Neural crest cell (in vitro differentiated cells): ENCODE measurements at places on chromosomes 2 and 18.

DNA sequence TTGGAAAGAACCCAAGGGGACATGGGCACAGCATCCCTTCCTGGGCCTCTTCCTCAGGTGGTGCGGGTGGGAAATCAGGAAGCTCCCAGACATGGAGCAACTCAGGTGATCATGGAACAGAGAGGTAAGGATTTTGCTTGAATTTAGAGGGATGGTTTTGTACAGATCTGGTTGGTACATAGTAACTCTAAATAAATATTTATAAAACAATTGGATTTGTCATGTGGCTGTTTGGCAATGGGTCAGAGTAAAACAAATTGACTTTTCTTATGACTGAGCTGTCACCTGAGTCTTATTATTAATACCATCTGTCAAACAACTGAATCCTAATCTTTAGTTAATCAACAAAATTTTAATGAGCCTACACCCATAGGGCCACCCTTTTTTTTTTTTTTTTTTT, 19.4 kb upstream of the TMEM178A start:
- no peak for DNase-seq

- no peak for DNase-seq
Observed at GRCh38 chr2:95220449-95220848, 13.1 kb downstream of the ZNF892 start.

DNA sequence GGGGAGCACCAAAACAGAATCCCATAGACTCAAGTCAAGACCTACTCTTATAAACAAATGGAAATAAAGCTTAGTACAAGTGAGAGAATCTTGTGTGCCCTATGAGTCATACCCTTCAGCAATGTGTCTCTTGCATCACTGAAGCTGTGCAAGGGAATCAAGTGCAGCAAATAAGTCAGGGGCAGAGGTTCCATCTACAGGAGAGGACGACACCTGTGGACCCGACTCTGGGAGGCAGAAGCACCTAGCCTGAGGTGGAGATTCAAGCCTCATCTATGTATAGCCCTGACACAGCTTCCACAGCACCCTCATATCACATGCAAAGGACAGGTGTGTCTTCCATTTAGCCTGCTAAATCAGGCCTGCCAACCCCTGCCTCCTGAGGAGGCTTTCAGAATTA, 298.2 kb downstream of the CNTNAP5 start:
- no peak for DNase-seq

- DNase-seq, result no peak
Observed at GRCh38 chr2:196165016-196165415, 6.4 kb downstream of the STK17B start.

DNA sequence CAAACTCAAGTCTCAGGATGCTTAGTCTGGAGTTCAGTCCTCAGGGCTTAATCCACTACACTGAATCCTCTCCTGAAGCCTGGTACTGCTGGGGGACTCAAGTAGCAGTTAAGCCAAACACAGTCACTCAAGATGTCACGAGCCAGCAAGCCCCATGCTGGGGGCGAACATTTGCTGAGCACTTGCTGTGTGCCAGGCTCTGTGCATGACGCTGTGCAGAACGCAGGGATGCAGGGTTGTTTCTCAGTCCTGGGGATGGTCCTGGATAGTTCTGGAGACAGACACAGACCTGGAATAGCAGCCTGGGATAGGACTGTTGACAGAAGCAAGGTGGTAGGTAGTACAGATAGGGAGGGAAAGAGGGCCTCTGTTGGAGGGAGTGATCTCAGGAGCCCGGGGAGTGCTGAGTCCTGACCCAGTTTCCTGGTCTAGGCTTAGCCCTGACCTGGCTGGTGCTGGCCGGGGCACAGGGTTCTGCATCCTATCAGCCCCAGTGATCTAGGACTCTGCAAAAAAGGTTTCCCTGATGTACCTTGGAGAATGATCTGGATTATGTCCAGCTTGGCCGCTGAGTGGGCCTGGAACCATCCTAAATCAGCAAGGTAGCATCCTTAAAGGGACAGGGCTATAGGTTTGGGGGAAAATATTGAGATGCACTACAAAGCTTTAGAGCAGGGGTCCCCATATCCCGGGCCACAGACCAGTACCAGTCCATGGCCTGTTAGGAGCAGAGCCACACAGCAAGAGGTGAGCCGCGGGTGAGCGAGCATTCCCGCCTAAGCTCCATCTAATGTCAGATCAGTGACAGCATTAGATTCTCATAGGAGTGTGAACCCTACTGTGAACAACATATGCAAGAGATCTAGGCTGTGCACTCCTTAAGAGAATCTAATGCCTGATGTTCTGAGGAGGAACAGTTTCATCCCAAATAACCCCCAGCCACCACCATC, 54.7 kb upstream of the OTOF start:
- no peak for DNase-seq

DNA sequence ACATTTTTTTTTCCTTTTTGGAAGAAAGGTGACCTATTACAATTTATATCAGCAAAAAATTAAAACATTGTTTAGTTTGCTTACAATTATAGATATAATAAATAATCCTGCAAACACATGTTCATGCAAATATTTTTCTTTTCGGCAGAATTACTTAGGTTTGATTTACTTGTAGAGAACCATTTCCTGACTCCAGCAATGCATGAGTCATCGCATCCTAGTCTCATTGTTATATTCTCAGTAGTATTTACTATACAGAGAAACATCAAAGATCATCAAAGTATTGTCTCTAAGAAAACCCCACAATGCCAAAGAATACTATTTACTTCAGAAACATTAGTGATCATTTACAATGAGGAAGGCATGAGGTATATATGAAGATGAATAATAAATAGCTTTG, 40.4 kb upstream of the MTIF2 start:
- no peak for DNase-seq

DNA sequence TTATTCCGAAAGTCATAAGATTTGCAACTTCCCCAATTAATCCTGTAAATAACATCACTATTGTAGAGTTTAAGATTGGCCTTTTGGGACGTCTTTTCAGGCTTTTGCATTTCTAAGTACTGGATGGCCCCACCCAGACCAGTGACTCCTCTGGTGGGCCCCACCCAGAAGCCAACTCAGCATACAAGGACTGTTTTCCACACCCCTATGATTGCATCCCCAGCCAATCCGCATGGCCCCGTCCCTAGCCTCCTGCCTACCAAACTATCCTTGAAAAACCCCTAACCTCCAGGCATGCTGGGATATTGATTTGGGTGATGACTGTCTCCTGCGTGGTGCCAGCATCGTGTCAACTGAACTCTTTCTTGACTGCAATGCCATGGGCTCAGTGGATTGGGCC, 24.5 kb upstream of the TGIF1 start:
- DNase-seq, result no peak

- no peak for DNase-seq
Observed at GRCh38 chr2:65613968-65614555, 181.7 kb upstream of the SPRED2 start.

DNA sequence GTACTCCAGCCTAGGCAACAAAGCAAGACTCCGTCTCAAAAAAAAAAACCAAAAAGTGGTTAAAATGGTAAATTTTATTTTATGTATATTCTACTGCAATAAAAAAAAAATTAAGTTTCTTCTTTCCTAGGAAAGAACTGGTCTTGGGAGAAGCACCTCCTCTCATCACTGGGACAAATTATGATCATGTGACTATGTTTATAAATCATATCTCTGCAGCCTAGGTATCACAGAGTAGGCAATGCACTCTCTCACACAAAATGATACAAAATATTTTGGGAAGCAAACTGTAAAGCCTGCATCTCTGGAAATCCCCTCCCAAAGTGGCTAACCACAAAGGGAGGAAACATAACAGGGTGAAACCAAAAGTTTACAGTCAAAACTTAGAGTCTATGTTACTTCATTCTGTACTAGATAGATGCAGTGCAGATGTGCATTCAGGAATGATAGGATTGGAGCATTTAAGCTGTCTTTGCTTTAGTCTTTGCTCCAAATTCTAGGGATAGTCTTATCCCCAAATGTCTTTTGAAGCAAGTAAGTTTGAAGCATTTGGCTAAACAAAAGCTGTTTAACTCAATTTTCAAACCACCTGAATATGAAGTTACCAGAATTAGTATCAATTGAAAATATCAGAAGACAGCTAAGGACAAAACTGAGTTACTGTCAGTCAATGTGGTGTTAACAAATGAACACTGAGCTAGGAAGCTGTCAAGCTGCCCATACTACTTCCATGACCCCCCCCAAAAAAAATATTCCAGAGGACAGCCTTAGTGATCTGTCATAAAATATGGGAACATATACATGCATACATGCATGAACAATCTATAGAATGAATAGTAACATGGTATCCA, 21.1 kb upstream of the MALT1 start:
- DNase-seq, result no peak

DNA sequence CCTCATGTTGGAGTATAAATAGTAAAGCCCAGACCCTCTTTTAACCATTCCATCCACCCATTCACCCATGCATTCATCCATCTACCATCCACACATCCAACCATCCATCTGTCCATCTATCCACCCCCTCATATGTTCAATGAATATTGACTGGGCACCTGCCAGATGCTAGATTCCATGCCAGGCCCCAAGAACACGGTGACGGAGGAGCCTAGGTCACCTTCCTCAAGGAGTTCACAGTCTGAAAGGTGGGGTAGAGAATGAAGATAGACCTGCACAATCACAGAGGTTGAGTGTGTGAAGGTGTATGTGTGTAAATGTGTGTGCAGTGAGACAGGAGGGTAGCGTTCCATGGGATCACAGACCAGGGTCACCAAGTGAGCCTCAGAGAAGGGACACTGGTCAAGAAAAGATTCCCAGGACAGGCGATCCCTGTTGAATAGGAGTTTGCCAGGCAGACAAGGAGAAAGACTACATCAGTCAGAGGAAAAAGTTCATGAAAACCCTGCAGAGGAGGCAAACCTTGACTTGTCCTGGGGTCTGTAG, 287.2 kb downstream of the CYP26B1 start:
- DNase-seq, result no peak

- peak; percentile 60 for DNase-seq
Observed at GRCh38 chr2:70124983-70125480, 37.8 kb downstream of the PCBP1 start.

DNA sequence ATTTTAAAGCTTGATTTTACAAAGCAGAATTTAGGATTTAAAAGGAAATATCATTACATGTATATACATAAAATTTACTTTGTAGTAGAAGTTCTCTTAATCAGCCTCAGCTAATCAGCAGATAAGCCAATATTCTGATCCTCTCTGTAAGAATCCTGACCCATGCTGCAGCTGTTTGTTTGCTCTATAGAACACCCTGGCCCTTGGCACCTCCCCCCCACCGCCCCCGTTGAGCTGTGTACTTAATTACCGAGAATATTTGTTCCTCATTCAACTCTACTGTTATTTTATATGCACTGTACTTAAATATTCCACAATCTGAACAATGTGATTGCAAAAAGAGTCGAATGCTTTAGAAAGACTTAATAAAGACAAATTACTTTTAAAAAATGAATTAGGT, 98.0 kb downstream of the EVA1A start:
- no peak for DNase-seq

GRCh38 chr18:3663870-3664512, 214.0 kb downstream of the TGIF1 start:
- no peak for DNase-seq

- DNase-seq, result no peak
Observed at GRCh38 chr2:120342446-120342845, 3.5 kb upstream of the INHBB start.

DNA sequence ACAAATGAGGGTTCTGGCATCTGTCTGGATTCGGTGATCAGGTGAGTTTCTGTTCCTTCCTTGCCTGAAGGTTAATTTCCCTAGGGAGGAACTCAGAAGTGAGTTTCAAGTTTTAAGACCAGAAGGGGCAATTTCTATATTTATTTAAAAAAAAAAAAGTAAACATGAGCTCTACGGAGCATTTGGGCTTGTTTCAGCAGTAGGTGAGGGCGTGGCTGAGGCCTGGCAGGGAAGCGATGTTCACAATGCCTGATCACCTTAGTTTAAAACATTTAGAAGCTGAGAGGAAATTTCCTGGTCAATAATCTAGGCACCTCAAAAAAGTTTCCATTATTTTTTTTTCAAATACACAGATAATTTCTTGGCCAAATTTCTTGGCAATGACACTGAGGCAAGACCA, 629.1 kb downstream of the DPP10 start:
- no peak for DNase-seq

DNA sequence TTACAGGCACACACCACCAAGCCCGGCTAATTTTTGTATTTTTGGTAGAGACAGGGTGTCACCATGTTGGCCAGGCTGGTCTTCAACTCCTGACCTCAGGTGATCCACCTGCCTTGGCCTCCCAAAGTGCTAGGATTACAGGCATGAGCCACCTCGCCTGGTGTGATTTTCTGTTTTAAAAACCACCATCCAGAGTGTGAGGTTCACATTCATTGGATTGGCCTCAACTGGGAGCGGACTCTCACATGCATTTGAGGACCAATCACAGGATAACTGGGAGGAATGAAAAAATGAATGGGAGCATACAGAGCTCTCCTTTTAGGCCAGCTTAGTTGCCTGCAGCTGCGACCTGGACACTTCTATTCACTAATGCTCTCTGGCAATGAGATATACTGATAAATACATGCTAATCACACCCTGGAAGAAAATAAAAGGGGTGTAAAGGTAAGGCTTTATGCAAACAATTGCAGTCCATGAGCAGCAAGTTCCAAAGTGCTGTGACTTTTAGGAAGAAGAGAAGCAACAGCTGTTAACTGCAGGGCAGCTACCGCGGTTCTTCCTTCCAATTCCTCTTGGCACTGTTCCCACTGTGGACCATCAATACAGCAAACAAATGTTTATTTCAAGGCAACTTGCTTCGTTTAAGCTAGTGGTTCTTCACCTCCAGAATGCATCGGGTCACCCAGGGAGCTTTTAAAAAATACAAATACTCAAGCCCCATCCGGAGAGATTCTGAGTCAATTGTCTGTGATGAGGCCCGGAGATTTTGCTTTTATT, 49.5 kb upstream of the FZD5 start:
- no peak for DNase-seq

- peak; percentile 12 for DNase-seq
Observed at GRCh38 chr2:200054681-200055468, 99.5 kb downstream of the MAIP1 start.

GRCh38 chr18:62336618-62337017, 11.5 kb downstream of the TNFRSF11A start:
- no peak for DNase-seq

GRCh38 chr18:59423259-59423658, 64.2 kb upstream of the LMAN1 start:
- no peak for DNase-seq

- DNase-seq, result no peak
Observed at GRCh38 chr18:76530846-76531245, 35.8 kb upstream of the ZNF516 start.
